ENCODE measurements at places on chromosomes 5 and 9. TPM values are rescaled to one million over a fixed set of nuclear protein-coding genes. Genes with fewer than 3 reads are reported as not detected.

DNA sequence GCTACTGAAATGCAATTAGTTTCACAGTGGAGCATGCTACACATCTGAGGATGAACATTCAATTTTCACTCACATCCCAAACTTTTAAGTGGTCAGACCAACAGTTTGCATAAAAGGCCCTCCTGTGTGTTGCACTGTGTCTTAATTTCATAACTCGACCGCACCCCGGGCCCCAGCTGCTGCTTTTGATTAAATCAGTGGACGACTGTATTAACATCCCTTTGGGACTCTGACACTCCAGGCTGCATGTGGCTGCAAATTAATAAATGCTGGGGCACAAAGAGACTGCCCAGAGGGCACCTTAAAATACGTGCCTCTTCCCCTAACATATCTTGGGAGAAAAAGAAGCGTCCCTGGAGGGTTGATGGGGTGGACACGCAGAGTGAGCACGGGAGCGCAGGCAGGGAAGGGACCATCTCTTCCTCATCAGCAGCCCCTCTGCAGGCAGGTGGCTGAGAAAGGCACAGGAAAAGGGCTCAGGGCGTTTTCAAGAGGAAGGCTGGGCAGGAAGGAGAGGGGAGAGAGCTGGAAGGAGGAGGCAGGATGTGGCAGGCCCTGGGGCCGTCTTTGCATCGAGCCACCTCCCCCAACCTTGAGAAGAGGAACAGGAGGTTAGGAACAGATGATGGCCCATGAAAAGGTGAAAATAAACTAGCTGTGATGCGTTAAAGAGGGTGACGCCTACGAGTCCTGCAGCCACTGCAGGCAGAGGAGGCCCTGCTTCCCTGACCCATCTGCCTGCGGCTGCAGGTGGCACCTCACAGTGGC is 18.6 kb downstream of the MED10 start:
- DNase-seq, result no peak

GRCh38 chr9:108664309-108665255 is 191.2 kb downstream of the ACTL7B start:
- DNase-seq, result no peak

DNA sequence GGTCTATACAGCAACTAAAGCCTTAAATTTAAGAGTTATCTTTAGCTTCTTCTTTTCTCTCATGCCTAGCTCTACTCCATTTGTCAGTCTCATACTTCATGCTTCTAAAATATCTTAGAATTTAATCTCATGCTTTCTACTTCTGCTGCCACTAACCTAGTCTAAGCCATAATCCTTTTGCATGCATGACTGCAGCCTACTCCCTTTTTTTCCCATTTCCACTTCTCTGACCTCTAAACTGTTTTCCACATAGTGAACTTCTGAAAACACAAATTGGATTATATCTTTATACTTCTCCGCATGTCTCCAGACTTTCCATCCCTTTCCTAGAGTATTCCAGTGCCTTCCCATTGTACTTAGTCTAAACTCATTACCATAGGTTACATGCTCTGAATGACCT is 193.0 kb downstream of the XRCC4 start:
- no peak for DNase-seq

The MRPS2 gene
- 102 TPM for polyA plus RNA-seq

The HBEGF gene
- 3.1 TPM for polyA plus RNA-seq

DNA sequence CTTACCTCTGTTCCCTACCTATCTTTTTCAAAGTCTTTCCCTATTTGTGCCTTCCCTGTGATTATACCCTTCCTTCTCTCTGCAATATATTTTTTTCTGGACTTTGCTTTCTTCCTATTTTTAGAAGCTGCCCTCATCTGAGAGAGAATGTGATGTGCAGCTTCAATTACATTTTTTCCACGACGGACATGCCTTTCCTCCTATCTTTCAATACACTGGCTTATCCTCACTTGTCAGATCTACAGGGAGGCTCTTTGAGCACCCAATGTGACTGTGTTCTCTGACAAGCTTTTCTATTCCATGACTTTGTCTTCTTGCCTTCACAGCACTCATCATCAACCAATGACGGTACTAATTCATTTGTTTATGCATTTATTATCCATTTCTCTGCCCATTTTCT is 227.9 kb upstream of the CLINT1 start:
- DNase-seq, result no peak

DNA sequence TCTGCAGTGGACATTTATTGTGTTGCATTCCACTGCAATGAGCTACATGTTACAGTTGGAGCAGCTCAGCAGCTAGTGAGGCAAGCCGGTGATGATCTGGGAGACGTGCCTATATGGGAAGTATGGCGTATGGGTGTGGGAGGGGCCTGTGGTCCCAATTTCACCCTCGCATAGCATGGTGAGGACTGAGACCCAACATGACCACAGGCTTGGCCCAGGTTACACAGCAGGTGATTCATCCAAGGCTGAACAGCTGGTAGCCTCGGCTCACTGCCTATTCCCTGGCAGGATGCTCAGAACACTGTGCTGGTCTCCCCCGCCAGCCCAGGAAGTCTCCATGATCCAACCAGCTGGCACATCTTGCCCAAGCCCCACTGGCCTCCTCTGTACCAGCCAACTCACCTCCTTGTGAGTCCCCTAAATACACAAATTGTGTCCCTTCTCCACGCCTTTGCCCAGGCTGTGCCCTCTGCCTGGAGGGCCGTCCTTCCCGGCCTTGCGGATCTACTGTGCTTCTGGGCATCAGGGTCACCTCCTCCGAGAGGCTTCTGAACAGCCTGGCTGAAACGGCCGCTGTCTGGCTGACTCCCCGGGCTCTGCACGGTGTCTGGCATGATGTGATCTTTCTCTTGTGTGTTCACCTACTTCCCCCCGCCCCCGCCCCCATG is 81.4 kb downstream of the NSUN2 start:
- DNase-seq, result no peak

- DNase-seq, result no peak
These were observed 158.7 kb upstream of the RAI14 start for GRCh38 chr5:34497470-34497808.

- DNase-seq, result no peak
These were observed 591.7 kb downstream of the CETN3 start for GRCh38 chr5:89817841-89818240.

DNA sequence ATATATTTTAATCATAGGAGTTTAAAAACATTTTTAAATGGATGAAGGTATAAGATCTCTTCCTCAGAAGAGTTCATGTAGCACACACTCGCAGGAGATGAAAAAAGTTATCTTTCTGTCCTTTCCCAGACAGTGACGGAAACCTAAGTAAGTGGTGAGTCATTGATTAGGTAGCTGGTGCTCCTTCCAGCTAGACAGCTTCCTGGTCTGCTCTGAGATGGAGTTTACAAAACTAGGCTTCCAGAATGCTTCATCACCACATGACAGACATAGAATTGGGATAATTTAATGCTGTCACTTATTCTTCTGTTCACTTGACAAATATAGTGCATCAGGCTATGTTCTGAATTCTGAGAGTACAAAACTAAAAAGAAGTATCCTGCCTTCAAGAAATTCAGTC is 2393.0 kb upstream of the C9orf72 start:
- no peak for DNase-seq

The FBP1 gene
- polyA plus RNA-seq, result 0.15 TPM

Measured in BJ (cell line).